RCC 7860 (cell line): ENCODE measurements at places on chromosomes 16 and 17.
A peak's percentile ranks its signal among the peaks of the same experiment; 100 is the strongest.

- DNase-seq = no peak
These were observed 36.2 kb downstream of the FBXL20 start for GRCh38 chr17:39365242-39365641.

DNA sequence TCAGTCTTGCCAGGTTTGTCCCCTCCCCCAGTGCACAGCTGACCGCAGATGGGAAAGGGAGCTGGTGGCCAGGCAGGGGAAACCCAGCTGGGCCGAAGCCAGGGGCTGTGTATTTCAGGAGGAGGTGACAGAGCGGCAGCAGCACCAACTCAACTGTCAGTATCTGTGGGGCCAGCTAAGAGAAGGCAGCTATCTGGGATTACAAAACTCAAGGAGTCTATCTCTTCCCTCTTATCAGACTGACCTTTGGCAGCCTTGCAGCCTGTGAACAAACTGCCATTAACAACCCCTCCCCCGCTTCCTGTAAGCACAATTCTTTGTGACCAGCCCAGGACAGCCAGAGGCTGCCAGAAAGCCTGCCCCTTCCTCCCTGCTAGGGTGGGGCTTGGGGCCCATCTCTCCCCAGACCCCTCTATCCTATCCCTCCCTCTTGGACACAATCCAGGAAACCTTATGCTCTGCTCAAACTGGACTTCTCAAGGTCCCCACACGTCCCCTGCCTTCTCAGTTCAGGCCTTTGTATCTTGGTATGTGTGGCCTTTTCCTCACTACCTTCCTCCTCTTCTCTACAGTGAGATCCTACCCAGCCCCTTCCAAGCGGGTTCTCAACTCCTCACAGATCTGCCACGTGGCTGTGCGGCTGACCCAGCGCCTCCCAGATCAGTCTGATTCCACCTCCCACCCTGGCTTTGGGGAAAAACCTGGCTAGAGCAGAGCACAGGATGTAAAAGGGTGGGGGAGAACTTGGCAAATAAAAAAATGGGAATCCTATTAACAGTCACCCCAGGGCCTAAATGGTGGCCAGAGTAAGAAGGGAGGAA is 10.5 kb downstream of the ST3GAL2 start:
- DNase-seq = peak; percentile 99

DNA sequence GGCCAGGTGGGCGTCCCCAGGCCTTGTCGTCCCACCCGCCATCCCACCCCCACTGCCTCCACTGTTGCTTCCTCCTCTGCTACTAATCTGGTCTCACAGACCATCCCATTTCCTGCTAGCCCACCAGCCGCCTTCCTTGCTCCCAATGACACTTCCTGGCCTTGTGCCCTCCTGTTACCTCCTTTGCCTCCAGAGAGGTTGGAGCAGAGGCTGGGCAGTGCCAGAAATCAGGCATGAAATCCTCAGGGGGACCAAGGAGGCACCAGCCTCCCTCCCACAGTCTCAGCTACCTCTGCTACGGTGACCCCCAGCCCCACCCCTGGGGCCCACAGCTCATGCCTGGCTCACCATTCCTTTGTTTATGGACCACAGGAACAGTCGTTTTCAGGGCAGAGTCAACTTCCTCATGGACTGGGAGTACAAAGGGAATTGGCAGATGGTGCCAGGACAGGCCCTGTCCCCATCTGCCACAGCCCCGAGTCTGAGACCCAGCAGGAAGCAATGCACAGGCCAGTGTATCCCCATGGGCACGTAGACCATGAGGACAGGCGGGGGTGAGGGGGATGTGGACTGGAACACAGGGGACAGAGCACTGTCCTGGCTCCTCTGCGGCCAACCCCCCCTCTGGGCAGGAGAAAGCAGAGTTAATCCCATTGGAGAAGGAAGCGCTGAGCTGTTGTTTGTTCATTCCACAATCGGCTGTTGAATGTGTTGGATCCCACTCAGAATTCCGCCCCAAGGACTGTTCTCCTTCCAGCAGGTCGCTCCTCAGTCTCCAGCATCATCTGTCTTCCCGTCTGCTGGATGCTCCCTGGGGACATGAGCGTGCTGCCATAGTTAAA is 2.2 kb upstream of the CDH5 start:
- no peak for DNase-seq

DNA sequence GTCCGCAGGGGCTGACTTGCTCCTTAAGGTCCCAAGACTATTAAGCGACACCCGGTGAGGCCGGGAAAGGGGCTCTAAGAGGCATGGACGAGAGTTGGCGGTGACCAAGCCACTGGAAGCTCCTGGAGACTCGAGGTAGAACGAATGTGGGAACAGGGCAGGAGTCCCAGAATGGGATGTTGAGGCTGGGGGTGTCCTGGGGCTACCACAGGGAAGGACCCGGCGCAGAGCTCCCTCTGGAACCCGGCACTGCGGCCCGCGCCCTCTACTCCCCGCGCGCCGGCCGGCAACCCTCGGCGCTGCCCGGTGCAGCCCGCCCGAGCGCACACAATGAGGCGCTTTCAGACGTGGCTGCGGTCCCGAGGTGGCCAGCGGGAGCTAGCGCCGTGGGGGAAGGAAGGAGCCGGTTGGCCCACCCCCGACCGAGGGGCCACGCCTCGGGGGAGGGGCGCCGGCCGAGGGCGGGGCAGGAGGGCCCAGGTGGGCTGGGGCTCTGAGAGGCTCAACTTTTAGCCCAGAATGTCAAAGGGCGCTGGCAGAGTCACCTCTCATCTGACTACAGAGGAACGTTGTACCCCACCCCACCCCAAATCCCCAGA is at the start of gene CHST6:
Gene CHST6 (minus strand): TSS at position 366 of the 599 bp plus-strand sequence. CDS start 15,613 bp downstream, outside the sequence.
- no peak for DNase-seq

GRCh38 chr17:32659419-32659842 is 172.6 kb downstream of the CDK5R1 start:
- peak; percentile 27 for DNase-seq

- DNase-seq = no peak
These were observed 946 bp upstream of the TMEM256 start for GRCh38 chr17:7404737-7405349.

DNA sequence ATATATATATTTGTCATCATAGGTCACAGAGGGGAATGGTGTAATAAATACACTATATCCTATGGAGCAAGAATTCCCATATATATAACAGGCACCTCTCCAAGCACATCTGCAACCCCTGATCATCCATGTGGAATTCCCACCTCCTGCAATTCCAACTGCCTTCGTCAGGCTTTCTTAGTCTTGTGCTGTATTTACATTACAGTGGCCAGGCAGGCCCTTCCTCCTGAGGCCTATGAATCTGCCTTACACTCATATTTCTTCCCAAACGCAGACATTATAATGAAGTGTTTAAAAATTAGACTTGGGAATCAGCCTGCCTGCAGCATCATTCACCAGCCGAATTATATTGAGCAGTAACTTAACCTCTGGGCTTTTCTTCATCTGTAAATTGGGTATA is 19.3 kb upstream of the DNAH9 start:
- DNase-seq = no peak

DNA sequence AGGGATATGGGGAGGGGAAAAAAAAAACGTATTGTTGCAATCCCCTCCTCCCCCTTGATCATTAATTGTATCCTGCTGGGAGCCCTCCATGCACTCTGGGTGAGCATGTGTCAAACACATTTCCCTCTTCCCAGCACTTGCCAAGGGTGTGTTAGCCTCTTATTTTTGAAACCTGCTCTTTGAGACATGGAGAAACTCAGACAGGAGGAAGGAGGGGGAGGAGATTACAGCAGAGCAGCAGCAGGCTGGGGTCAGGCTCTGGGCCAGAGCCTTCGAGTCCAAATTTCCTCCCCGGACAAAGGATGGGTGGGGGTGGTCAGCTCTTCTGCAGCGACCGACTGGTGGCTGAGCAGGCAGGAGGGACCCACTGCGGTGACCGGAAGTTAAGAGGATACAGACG is 64.7 kb downstream of the SOX9 start:
- no peak for DNase-seq

DNA sequence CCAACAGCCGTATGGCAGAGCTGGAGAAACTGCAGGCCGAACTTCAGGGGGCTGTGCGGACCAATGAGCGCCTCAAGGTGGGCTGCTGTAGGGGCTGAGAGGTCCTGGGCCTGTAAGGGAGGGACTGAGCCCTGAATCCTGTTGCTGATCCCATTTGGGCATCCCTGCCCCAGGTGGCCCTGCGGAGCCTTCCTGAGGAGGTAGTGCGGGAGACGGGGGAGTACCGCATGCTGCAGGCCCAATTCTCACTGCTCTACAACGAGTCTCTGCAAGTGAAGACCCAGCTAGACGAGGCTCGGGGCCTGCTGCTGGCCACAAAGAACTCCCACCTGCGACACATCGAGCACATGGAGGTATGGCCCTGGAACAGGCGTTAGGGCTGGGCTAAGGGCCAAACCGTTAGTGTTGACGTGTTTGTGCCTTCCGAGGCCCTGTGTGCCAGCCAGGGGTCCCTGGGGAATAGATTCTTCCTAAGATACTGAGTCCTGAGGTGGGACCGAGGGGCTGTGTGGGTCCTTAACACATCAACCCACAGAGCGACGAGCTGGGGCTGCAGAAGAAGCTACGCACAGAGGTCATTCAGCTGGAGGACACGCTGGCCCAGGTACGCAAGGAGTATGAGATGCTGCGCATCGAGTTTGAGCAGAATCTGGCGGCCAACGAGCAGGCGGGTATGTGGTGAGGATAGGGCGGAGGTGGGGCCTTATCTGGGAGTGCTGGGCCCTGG is 4.2 kb downstream of the RNF40 start:
- DNase-seq = no peak

GRCh38 chr17:57739402-57740234 is 5.5 kb downstream of the CCDC182 start:
- no peak for DNase-seq

- no peak for DNase-seq
These were observed 9.3 kb downstream of the NUBP1 start for GRCh38 chr16:10752843-10753523.

DNA sequence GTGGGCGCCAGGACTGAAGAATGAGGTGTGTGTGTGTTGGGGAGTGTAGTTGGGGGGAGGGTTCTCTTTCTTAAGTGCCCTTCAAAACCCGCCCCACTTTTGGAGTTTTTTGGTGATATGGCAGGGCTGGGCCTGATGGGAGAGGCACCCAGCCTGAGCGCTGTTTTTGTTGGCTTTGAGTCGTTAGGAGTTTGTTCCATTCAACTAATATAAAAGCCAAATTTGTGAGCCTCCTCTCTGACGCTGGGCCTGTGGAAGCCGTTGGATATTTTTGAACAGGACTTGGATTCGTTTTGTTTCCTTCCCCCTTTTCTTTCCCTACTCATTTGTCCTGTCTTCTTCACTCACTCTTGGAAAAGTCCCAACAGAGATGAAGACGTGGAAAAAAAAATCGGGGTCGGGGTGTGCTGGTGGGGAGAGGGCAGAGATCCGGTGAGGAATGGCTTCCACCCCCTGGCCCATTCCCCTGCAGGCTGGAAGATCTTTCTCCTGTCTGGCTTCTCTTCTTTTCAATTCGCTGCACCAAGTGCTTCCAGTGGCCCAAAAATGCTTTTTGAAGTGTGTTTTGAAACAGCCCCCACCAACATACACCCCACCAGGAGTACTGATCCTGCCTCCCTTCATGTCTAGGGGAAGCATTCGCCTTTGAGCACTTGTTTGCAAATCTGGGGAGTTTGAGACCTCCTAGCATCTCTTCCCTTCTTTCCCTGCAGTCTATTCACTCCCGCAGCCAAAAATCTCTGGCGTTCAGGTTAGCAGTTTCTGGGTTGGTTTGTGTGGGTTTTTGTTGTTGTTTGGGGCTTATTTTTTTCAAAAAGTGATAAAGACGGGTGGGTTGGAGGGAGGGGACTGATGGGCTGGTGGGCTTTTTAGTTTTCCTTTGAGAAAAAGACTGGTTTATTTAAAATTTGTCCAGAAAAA is 2.6 kb downstream of the FZD2 start:
- DNase-seq = no peak

GRCh38 chr17:58312021-58312630 is 16.5 kb downstream of the TSPOAP1 start:
- DNase-seq = no peak

DNA sequence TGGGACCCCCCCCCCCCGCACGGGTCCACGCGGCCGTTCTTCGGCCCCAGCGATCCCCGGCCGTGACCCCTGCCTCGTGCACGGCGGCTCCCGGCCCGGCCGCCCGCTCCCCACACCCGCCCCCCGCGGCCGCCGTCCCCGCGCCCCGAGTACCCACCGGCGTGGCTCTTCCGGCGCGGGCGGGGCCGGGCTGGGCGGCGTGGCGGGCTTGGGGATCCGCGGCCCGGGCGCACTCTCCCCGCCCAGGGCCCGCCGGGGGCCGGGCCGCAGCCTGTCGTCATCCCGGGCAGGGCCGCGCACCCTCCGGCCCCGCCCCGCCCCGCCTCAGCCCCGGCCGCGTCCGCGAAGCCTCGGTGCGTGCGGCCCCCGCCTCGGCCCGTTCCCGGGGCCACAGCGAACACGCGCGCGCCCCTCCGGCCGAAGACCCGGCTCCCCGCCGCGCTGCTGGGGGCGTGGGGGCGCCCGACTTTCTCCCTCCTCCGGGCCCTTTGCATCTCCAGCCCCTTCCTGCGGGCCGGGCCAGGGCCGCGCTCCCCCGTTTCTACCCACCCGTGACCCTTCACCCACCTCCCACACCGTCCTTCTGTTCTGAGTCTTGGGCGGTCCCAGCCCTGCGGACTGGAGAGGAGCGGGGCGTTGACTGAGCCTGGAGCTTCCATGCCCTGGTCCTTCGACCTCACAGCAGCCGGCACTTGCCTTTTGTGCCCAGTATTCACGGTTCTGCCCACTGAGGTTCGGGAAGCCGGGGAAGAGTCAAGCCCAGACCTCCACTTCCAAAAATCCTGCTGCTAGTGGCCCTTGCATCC is 840 bp downstream of the MYO1C start:
- DNase-seq = no peak

DNA sequence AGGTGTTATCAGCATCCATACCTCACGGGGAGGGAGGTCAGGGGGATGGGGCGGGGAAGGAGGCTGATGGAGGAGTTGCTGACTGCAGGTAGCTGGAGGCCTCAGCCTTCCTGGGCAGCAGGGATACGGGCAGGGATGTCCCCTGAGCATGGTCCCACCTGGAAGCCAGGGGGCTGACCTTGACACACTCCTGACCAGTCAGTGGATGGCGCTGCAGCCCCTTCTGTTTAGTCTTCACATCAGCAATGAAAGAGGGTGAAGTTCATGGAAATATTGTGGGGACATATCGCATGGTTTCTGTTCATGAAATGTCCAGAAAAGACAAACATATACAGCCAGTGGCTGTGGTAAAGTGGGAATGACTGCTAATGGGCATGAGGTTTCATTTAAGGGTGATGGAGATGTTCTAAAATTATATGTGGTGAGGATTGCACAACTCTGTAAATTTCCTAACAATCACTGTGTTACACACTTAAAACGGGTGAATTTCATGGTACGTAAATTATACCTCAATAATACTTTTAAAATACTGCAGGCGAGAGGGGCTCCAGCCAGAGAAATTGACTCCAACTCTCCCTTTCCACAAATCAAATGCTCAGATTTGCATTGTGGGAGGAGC is 489.6 kb downstream of the CDH13 start:
- DNase-seq = no peak
